ENCODE measurements at places on chromosomes 4 and X.

GRCh38 chr4:10347815-10348214, 109.4 kb downstream of the ZNF518B start:
- DNase-seq: no peak

- no peak for DNase-seq
These were observed 6.8 kb upstream of the ANOS1 start for GRCh38 chrX:8738588-8739189.

DNA sequence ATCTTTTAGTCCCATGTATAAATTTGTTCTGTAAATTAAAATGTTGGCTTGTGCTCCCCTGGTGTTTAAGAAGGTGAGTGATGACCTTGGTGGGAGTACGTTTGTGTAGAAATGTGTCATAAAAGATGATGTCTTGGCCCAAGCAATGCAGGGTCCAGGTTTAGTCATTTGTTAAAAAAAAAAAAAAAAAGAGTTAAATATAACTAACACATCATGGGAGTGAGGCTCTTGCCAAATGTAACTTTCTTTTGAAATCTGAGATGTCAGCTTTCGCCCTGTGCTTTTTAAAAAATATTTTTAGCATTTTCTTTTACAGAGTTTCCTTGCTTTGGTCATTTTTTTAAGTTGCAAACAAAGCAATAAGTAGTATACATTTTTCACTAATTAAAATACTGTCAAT, 135.6 kb downstream of the FBXO8 start:
- no peak for DNase-seq

DNA sequence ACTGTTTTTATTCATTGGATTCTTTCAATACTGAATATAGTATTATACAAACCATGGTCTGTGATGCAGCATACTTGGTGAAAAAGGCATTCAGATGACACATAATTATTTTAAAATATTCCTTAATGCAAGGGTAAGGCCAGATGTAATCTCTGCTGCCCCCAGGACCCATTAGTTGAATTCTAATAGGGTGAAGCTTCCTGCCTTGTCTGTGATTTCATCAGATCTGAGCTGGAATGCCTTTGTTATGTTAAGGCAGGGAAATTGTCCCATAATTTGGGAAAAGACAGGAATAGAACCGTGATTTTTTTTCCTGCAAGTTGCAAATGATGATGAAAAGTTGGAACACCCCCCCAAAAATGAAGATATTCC, 26.1 kb downstream of the ZRSR2 start:
- DNase-seq: no peak

- DNase-seq: no peak
These were observed 3.9 kb downstream of the HCFC1 start for GRCh38 chrX:153967536-153968224.

DNA sequence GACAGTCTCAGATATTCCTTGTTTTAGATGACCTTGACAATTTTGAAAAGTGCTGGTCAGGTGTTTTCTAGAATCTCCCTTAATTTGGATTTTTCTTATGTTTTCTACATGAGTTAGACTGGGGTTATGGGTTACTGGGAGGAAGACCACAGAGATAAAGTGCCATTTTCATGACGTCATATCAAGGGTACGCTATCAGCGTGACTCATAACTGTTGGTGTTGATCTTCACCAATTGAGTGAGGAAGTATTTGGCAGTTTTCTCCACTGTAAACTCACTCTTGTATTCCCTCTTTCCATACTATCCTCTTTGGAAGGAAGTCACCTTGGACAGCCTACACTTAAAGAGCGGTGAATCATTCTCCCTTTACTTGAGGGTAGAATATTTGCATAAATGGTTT, 56.9 kb downstream of the MAGEC1 start:
- no peak for DNase-seq

DNA sequence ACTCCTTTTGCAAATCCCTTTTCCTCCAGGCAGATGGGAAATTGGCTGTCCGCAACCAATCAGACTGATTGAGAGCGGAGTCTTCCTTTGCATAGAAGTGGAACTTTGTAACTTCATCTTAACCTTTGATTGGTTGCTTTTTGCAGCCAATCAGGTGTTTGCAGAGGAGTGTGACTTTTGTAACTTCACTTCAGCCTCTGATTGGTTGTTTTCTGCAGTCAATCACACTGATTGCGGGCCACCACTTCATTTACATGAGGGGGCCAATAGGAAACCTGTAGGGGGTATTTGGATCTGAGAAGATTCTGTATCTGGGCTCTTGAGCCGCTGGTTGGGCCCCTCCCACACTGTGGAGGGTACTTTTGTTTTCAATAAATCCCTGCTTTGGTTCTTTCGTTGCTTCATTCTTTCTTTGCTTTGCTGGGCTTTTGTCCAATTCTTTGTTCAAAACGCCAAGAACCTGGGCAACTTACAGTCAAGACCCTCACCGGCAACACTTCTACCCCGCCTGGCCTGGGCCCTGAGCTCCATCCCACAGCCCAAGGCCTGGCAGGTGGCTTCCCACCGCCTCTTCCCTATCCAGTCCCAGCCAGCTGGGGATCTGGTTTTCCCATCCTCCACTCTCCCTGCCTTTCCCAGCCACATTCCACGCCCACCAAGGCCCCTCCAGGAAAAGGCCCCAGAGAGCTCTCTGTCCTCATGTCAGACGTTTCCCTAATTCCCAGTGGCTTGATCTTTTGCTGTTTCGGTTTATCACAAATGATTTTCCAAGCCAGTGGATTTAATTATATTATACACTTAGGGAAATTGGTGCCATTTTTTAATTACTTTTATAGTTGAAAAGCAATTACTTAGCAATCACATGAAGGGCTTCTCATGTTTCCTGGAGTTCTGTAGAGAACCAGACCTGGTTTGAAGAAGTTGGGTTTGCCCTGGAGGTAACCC, 110.2 kb upstream of the STX18 start:
- peak; percentile 70 for DNase-seq

DNA sequence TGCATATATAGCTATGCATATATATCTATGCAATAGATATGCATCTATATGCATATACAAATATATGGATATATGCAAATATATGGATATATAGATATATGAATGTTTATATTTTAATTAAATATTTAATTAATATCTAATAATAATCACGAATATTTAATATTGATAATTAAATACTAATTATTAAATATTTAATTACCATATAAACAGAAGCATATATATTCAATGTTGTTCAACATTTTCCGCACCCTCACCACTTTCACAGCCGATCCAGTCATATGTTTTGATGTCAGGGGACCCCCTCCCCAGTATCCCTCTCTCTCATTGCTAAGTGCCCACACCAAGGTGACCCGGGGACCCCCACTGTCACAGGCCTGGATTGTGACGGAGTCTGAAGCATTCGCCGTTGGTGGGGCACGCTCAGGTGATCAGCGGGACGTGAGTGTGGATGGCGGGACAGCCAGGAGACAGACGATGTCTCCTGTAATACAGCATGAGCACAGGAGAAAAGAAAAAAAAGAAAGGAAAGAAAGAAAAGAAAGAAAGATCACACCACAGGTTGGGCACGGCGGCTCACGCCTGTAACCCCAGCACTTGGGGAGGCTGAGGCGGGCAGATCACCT, 199.7 kb downstream of the CRLF2 start:
- no peak for DNase-seq

DNA sequence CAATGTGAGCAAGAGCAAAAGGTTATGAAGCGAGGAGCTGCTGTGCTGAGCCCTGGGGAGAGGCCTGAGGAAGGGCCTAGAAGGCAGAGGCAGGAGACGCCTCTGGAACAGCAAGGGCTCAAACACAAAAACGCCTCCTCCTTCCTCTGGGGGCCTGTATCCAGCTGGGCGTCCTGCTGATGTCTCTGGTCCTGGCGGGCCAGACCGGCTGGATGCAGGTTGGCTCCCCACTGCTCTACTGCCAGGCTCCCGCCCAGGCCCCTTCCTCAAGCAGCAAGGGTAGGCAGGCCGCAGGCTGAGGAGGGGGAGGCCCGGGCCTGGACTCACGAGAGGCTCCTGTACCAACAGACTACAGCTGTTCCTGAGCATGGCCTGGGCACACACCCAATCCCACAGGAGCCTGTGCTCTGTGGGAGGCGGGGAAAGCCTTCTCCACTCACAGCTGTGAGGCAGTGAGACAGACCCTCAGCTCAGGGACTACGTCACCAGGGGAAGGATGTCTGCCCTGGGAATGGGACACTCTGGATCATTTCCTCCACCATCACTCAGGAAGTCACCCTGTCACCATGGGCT, 2.3 kb downstream of the HAUS7 start:
- no peak for DNase-seq

DNA sequence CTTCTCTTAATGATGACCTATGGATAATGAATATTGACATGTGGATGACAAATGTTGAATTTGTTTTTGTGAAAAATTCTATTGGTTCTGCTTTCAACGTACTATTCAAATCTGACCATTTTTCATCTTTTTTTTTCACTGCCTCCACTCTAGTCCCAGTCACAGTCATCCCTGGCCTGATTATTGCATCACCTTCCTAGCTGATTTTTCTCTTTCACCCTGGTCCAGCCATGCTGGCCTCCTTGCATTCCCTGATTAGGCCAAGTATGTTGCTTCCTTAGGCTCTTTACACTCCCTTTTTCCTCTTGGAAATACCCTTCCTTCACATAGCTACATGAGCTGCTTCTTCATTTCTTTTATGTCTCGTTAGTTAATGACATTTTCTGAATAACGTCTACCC, 58.1 kb upstream of the MAP9 start:
- DNase-seq: no peak

- peak; percentile 73 for DNase-seq
These were observed at the start of gene ING2 for GRCh38 chr4:183504930-183505610. ING2 (plus strand) TSS chr4:183505058; CDS start chr4:183505196, 138 bp downstream.

DNA sequence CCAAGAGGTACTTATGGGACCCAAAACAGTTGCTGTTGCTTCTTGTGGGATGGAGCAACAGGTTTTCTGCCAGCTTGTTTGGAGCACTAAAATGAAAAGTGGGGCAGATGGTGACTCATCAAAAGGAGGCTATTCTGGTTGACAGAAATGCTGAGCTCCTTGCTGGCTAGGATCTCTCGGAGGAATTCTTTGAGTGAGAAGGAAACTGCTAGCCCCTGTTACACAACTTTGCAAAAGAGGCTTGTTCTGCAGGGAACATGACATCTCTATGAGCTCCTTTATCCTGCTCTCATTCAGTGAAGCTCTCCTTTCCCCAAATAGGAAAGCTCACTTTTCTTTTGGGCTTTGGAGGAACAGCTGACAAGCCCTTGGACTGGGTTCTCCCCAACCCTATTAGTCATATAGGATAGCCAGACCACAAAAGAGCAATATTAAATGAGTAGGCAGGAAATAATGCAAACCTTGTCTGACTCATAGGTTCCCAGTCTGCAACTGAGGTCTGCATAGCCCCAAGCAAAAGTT, 108.3 kb downstream of the CDS1 start:
- DNase-seq: no peak

DNA sequence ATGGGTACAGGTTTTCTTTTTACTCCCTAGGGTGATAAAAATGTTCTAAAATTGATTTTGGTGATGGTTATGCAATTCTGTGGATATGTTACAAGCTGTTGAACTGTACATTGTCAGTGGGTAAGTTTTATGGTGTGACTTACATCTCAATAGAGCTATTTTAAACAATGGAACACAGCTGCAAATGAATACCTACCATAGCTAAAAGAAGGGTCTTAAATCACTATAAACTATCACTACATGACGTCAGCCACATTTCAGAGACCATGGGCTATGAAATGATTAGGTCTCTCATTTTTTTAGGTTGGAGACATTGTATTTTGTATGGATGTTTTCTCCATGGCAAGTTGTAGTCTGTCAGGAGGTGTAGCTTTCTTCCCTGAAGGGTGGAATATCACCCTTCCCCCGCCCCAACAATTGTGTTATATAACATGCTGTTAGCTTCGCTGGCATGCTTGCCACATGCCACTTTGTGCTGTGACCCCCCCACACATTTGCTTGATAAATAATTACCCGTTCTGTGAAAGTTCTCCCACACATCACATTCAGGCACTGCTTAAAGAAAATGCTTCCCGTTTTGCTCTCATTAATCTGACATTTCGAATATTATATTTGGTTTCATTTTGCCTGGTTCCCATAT, 159.7 kb downstream of the ARHGAP10 start:
- no peak for DNase-seq

- no peak for DNase-seq
These were observed 166.9 kb upstream of the MID1 start for GRCh38 chrX:10787264-10787663.

GRCh38 chr4:132297346-132297745, 851.7 kb upstream of the PCDH10 start:
- no peak for DNase-seq

DNA sequence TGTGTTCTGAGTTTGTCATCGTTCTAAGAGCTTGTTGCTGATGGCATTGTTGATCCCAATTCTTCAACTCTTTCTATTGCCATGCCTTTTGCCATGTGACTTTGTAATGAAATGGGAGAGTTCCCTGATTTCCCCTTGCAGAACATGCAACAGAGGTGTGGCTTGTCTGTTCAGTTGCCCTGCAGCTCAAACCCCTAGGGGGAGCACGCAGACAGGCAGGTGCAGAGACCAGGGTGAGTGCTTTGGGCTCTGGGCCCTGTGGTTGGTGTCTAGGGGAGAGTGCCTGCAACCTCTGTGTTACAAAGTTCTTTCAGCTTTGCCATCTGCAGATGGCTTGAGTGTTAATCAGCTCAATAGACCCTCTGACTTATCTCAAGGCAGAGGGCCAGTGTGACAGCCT, 332.7 kb downstream of the MID1IP1 start:
- DNase-seq: no peak

DNA sequence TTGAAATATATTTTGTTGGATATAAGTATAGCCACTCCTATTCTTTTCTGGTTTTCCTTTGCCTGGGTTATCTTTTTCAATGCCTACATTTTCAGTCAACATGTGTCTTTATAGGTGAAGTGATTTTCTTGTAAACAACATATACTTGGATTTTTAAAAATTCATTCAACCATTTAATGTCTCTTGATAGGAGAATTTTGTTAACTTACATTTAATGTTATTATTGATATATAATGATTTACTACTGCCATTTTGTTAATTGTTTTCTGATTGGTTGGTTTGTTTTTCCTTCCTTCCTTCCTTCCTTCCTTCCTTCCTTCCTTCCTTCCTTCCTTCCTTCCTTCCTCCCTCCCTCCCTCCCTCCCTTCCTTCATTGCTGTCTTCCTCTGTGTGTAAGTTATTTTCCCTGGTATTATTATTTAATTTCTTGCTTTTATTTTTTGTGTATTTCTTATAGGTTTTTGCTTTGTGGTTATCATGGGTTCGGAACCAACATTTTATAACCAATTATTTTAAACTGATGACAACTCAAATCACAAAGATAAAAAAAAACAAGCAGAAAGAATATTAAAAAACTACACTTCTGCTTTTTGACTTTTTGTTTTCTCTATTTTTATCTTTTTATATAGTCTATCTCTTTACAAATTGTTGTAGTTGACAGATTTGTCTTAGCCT, 330.1 kb upstream of the GRID2 start:
- DNase-seq: no peak

DNA sequence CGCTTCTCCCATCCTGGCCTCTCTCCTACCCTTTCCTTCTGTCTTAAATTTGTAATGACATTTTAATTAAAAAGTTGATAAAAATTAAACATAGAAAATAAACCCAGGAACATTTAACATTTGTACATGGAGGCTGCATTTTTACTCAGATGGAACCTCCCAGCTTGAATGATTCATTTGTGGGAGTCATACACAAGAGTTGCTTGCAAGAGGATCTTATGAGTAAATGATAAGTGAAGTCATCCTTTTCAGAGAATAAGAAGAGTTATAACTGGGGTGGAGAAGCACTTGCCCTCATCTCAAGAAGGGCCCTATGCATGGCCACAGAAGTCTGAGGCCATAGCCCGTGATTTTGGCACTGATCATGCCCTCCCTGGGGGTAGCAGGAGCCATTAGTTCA, 482.9 kb upstream of the BOD1L1 start:
- no peak for DNase-seq

GRCh38 chr4:2482693-2483092, 13.8 kb downstream of the RNF4 start:
- DNase-seq: no peak

GRCh38 chrX:69178592-69178991, 13.3 kb upstream of the PJA1 start:
- no peak for DNase-seq
